ENCODE measurements at places on chromosomes 11 and 22.

- no peak for DNase-seq
Observed at GRCh38 chr11:12087075-12088004, 23.1 kb upstream of the MICAL2 start.

DNA sequence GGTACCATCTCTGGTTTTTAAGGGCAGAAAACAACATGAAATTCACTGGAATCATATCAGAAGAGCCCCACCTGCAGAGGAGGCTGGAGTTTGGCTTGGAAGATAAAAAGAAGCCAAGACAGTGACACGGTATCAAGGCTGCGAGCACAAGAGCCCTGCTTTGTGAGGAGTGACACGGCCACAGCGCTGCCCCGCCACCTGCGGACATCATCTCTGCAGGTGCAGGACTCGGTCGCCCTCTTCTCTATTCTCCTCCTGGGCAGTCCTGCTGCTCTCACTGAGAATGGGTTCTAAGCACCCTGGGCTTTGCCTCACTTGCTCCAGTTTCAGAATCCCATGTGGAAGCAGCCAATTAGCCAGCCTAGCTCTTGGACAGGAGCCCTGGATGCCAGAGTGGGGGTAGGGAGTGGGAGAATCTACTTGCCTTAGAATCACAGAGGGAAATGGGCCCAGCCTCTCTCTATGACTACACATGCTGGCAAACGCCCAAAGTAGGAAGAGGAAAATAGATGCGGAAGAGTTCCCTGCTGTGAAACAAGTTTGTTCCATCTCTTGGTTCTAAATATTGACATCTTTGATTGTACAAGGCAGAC lies 17.1 kb downstream of the APOL4 start:
- DNase-seq: no peak

DNA sequence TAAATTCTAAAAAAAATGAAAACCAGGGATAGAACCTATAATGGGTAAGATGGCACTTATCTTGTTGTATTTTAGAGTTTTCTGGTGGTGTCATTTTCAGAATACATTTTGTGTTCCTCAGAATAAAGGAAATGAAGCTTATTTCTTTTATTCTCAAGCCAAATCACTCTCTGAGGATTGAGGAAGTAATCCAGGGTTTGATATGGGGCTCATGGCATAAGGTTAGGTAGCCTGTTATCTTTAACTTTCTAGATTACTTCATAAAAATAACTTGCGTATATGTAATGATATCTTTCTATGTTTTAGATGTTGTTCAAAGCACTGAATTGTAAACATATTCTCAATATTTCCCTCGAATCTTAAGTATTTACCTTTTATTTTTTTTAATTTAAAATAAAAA lies 33.5 kb downstream of the PDE3B start:
- no peak for DNase-seq

- no peak for DNase-seq
Observed at GRCh38 chr22:34960005-34960404, 106.0 kb upstream of the ISX start.
